Non-pigmented ciliary epithelial cell (primary cell): ENCODE measurements at places on chromosomes 3 and 15.

DNA sequence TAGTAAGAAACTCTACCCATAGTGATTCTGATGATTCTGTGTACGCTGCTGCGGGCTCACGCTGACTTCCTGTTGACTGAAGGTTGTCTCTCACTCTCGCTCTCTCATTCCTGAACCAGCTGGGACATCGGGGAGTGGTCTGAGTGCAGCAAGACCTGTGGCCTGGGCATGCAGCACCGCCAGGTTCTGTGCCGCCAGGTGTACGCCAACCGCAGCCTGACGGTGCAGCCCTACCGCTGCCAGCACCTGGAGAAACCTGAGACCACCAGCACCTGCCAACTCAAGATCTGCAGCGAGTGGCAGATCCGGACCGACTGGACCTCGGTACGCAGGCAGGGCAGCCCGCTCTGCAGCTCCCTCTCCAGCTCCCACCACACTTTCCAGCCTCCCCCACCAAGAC, 63.6 kb upstream of the NR2E3 start:
- DNase-seq: no peak

GRCh38 chr3:187103251-187103650, 36.0 kb downstream of the RPL39L start:
- DNase-seq: no peak

DNA sequence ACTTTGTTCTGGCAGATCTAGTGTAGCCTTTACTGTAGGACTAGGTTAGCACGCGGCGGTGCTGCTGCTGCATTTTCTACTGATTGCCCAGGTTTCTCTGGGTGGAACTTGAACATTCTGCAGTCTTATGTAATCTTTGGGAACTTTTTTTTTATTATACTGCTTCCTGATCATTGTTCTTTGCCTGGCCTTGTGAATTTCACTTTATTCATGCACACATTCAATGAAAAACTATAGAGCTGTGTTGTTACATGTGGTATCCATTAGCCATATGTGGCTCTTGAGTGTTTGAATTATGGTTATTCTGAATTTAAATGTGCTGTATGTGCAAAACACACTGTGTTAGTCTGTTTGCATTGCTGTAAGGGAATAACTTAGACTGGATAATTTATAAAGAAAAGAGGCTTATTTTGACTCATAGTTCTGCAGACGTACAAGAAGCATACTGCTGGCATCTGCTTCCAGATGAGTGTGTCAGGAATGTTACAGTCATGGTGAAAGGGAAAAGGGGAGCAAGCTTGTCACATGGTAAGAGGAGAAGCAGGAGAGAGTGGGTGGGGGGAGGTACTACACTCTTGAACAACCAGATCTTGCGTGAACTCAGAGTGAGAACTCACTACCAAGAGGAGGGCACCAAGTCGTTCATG, 26.5 kb downstream of the MEF2A start:
- peak; percentile 53 for DNase-seq

- DNase-seq: no peak
Measured at GRCh38 chr3:11364181-11364580, 92.0 kb downstream of the ATG7 start.

DNA sequence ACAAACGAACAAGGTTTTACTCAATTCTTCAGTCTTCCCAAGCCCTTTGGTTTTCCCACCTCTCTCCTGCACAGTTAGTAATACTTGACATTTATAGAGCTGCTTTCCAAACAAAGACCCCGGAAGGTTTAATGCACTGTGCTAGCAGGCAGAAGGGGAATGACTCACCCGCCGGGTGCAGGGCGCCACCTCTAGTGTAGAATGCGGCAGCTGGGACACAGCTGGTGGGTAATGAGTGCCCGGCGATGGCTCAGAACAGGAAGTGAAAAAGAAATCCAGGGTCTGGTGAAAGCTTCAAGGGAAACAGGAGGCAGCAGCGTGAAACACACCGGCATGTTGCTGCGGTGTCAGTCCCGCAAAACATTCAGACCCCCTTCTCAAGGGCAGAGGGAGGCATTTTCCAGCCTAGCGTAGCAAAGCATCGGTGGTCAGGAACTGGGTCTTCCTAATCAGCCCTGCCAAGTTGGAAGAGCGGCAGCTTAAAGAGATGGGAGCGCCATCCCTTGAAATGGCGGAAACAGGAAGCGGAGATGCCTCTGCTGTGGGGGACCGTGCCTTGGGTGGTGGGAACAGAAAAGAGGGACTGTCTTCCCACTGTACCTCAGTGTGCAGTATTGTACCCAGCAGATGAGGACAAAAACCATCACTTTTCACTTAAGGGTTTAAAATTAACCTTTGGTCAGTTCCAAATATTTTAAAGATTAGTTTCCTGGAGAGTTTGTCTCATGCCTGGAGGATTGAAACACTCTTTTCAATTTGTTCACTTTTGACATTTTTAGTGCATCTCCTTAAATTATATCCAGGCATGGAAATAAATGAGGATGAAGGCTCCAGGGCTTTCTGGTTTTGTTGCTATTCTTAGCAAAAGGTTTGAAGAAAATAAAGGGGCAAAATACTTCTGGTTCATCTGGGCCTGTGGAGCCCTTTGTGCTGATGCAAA, 160.7 kb upstream of the MCTP2 start:
- DNase-seq: no peak

DNA sequence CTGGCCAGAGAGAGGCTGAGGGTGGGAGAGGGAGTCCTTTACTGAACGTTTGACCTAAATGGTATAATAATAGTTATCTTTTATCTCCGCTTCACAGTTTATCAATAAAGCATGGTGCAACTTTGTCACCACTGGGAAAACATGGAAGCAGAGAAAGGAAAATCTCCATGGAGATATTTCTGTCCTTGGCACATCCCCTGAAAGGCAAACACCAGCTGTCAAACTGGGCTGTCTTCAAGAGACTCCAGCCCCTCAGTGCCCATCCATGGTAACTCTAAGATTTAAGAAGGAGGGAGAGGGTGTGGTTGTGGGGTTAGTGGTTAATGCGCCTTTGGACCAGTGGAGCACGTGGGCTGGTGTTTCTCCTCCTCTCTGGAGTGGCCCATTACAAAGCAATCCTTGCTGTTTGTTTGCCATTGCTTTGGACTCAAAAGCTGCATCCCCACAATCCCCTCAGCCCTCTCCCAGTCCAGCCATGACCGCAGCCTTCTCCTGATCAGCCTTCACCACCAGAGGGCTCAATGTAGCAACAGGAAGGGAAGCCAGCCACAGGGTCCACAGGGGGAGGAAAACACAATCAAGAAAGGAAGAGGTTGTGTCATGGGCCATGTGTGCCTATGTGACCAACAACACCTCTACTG, 38.2 kb upstream of the FAM174B start:
- DNase-seq: no peak

GRCh38 chr3:14772533-14773138, 46.1 kb upstream of the FGD5 start:
- no peak for DNase-seq

- no peak for DNase-seq
Measured at GRCh38 chr3:159650726-159651125, 337.9 kb upstream of the IL12A start.

DNA sequence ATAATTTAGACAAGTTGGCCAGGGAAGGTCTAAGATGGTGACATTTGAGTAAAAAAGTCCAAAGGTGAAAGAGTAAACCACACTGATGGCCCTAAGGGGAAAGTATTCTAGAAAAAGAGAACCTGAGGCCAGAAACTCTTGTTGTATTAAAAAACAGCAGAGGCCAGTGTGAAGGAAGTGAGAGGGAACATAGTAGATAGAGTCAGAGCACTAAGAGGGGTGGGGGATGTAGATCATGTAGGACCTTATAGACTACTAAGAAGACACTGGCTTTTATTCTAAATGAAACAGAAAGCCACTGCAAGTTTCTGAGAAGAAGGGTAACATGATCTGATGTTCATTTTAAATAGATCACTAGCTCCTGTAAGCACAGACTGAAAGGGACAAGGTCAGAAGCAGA, 14.5 kb downstream of the POLQ start:
- DNase-seq: no peak

DNA sequence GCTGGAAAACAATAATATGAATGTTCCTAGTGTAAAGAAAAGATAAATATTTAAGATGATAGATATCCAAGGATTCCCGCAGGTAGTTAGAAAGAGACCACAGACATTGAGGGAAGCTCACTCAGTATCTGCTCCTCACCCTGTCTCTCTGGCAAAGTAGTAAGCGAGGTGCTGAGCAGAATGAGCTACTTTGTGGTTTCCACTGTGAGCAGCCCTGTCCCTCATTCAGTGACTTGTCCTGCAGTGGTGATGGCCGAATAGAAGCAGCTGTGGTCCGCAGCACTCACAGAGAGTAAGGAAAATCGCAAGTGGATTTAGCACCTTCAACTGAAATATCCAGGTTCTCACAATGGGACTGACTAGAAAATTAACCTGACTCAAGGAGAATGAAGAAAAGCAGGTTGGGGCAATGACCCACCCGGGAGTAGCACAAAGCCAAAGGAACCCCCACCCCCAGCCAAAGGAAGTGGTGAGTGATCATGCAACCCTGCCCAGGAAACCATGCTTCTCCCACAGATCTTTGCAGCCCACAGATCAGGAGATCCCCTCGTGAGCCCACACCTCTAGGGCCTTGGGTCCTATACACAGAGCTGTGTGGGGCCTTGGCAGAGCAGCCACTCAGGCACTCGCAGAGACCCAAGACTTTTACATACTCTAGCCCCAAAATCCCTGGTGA, 21.8 kb upstream of the SLC25A38 start:
- DNase-seq: no peak

DNA sequence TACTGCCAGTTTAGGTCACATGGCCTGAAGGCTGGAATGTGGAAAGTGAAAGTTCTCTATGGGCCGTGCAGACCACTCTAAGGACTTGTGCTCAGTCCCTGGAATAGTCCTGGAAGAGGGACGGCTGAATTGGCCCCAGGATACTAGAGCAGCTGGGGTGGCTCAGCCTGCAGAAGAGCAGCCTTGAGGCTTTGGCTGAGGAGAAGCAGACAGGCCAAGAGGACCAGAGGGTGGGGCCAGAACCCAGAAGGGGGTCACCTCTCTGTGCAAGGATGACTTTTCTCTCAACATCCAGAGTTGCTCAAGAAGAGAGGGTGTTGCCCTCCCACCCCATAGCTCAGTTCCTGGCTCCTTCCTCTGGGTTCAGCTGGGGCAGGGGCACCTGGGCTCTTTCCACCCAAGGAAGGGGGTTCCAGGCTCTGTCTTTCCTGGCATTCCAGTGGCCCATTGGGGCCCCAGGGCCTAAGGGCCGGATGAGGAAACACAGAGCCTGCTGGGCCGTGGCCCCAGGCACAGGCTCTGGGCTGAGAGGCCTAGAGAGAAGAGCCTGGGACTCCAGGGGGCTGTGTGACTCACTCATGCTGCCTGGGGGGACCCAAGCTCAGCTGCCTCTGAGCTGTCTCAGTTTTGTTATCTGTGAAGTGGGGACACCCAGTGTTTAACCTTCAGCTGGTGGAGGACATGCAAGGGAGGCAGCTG, 8.5 kb upstream of the FBLN2 start:
- no peak for DNase-seq

DNA sequence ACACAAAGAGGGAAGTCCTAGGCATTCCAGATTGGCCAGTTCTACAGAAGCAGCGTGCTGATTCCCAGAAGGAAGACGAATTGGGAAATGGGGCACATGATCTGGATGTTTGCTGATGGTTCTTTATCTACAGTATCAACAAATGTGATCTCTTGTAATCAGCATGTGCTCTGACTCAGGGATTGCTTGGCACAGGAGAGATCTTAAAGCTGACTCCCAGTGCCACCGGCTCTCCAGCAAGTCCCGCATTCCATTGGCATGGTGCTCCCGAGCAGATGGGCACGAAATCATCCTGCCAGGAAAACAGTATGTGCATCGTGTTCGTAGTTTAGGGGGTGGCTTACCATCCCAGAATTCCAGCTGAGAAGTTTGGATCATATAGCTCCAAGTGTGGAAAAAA, 259.9 kb upstream of the NR2F2 start:
- no peak for DNase-seq
